ENCODE measurements at places on chromosomes 16 and 17. TPM values are rescaled to one million over a fixed set of nuclear protein-coding genes. Genes with fewer than 3 reads are reported as not detected.

The C17orf50 gene
- total RNA-seq, result 0.40 TPM

The SLC22A31 gene
- 227 TPM for total RNA-seq

The CHAD gene
- not detected for total RNA-seq

The CA5A gene
- total RNA-seq, result 0.03 TPM

The NOTUM gene
- 7.6 TPM for total RNA-seq

The C16orf95 gene
- total RNA-seq, result 4.3 TPM

The MFAP4 gene
- 108 TPM for total RNA-seq

The ADGRG3 gene
- 3.9 TPM for total RNA-seq

The TMEM235 gene
- 0.97 TPM for total RNA-seq

The RAMP2 gene
- 66.6 TPM for total RNA-seq

The TBX4 gene
- total RNA-seq, result 28.7 TPM

The SLC39A11 gene
- total RNA-seq, result 49.3 TPM

The FCSK gene
- total RNA-seq, result 13.7 TPM

The NPIPA8 gene
- total RNA-seq, result 1.1 TPM

The THRA gene
- total RNA-seq, result 41.3 TPM

The WFDC1 gene
- 14.8 TPM for total RNA-seq

- DNase-seq, result no peak
Observed at GRCh38 chr17:33981711-33982601, 273.1 kb upstream of the CCL2 start.

- no peak for DNase-seq
Observed at GRCh38 chr17:31211352-31212012, 85.6 kb downstream of the OMG start.

DNA sequence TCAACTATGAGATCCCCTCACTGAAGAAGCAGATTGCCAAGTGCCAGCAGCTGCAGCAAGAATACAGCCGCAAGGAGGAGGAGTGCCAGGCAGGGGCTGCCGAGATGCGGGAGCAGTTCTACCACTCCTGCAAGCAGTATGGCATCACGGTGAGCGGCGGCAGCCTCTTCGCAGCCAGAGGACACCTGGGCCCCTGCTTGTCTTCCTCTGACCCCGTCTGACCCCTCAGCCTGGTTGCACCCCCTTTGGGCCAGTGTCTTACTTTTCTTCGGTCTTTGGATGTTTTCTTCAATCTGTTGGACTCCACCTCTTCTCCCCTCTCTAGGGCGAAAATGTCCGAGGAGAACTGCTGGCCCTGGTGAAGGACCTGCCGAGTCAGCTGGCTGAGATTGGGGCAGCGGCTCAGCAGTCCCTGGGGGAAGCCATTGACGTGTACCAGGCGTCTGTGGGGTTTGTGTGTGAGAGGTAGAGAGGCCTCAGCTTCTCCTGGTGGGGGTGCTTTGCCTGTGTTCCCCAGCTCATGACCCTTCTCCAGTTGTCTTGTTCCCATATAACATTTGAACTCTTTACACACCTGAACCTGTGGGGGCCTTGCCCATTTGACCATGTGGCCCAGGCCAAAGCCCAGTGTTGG, 4.4 kb downstream of the CDK5RAP3 start:
- no peak for DNase-seq

DNA sequence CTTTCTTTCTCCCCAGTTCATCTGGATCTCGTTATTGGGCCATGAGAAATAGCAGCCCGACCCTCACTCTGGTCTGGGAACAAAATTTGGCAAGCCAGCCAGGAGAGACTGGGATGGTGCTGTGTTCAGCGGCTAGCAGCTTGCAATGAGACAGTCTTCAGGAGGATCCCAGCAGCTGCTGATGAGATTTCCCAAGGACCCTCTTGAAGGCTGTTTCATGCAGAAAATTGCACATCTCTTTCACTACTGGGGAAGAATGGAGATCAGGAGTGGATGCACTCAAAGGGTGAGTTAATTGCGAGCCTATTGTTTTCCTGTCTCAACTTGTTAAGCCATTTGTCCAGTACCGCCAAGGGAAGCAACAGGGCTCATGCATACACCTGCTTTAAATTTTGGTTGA, 5.5 kb upstream of the COIL start:
- no peak for DNase-seq

DNA sequence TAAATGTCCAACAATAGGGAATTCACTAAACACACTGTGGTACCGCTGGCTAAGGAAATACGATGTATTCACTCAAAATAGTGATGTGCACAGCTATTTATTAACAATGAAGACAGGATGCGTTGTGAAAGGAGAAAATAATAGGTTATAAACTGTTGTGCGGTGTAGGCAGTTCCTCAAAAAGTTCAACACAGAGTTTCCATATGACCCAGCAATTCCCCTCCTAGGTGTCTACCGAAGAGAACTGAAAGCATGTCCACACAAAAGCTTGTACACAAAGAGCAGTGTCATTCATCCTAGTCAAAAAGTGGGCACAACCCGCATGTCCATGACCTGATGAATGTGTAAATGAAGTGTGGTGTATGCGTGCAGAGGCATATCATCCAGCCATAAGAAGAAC, 1.2 kb upstream of the CES1 start:
- DNase-seq, result no peak

- DNase-seq, result no peak
Observed at GRCh38 chr16:78246559-78246958, 147.1 kb downstream of the WWOX start.

- DNase-seq, result no peak
Observed at GRCh38 chr17:1710807-1711553, 803 bp upstream of the TLCD2 start.

DNA sequence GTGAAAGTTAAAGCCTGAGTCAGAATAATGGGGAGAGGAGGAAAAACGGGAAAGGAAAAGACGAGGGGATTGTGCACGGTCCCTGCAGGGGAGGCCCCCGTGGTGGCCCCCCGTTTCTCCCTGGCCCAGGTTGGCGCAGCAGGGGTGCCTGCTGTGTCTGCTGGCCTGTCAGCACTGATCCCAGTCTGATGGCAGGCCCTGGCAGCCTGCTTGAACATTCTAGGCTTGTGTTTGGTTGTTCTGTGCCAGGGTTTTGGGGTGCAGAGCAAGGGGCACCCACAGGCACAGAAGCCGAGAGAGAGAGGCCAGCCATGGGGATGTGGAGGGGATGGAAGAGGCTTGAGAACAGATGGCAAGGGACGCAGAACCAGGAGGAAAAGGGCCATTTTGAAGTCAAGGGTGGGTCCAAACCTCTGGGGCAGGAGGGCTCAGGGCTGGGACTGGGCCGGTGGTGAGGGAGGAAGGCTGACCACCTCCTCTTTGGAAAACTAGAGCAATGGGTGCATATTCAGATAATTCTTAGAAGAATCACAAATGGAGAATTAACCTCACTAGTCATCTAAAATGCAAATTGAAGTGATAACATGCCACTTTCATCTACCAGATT, 35.9 kb downstream of the TBX4 start:
- no peak for DNase-seq

GRCh38 chr16:82157836-82158235, 12.2 kb downstream of the MPHOSPH6 start:
- DNase-seq, result no peak

DNA sequence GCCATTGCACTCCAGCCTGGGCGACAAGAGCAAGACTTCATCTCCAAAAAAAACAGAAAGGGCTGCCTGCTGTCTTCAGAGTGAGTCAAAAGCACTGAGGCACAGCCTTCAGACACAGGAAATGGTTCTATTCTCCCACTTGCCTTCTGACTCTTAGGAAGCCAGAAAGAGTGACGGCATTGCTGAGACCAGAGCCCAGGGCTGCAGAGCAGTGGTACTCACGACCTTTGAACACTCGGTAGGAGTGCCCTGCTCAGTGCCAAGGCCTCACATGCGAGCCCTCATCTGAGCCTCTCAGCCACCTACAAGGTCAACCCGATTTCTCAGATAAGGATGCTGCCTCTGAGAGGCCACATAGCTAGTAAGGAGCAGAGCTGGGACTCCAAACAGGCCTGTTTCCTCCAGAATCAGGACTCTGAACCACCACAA, 3.5 kb upstream of the ITGAE start:
- DNase-seq, result no peak

- no peak for DNase-seq
Observed at GRCh38 chr17:80779336-80779735, 212.3 kb upstream of the CHMP6 start.

- DNase-seq, result no peak
Observed at GRCh38 chr17:58504826-58505351, 9.5 kb downstream of the MTMR4 start.

DNA sequence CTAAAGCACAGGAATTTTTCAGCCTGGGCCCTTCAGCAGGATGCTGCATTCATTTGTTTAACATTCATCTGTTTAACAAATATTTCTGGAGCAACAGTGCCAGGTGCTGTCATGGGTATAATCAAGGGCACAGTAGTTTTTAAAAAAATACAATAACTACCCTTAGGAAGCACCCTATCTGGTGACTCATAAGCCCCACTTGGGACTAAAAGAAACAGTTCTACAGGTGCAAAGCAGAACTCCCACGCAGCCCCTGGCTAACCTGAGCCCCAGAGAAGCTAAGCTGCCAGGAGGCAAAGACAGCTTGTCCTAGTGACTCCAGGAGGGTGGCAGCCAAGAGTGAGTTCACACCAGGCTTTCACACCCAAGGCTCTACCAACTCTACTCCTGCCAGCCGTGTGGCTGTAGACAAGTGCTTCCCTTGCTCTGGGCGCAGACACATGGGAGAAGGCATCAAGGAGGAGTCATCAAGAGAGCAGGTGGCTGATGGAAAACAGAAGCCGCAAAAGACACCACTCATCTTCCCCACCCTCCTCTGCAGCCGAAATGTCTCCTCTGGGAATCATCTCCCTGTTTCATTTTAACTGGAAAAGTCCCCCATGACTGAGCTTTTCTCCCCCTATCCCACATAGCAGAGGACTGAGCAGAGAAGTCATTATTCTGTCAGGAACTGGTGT, 14.4 kb downstream of the CUEDC1 start:
- no peak for DNase-seq

- no peak for DNase-seq
Observed at GRCh38 chr16:68126395-68126794, 41.2 kb downstream of the NFATC3 start.

DNA sequence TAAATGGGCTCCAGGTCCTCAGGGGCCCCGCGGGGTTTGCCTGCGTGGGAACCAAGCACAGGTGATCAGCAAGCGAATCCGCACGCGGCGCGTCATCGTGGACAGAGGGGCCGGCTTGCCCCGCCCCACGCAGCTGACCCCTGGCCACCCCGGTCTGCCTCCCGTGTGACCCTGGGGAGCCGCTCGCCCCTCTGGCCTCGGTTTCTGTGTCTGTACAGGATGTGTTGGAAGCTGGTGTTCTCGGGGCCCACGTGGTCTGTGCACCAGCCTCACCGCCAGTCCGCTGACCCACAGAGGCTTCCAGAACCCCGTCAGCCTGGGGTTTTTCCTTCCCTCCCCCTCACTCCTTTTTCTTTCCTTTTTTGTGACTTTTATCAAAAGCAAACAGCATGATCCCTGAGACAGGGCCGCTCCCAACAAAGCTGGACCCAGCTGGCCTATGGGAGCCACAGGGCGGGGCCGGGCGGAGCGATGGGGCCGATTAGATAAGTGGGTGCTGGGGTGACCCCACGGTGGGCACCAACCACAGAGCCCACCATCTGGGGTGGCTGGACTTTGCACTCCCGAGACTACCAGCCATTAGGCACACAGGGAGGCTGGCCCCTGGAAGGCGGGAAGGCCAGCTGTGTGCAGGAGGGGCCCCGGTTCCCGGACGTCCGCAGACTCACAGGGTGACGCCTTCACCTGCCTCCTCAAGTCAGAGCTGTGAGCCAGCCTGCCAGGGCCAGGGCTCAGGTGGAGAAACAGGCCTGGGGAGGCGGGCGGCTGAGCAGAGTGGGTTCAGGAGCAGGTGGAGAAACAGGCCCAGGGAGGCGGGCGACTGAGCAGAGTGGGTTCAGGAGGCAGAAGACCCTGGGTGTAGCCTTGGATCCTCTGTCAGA, 56.0 kb downstream of the ZFPM1 start:
- no peak for DNase-seq

DNA sequence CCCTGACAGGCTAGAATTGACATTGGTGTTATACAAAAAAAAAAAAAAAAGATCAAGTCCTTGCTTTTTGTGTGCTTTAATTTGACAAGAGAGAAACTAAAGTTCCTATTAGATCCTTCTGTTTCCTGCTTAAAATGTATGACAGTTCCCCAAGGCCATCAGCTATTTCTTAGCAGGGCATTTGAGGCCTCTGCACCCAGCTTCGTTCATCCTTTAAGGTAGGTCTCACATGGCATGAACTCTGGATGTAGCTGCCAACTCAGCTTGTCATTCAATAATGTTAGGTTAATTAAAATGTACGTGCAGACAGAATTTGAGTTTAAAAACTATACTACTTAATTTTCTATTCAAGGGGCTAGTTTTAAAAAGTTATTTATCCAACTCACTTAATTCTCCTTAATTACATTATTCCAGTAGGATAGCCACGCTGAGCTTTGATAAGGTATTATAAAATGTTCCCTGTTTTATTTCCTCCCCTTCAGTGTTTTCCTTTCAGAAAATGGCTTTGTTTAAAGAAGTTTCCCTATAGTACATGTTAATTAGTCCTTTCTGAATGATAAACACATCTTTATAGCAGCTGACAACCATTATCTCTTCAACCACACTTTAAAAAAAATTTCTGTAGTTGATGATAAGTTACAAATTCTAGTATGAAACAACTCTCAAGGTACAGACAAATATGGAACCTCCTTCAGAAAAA, 1.2 kb upstream of the RFFL start:
- no peak for DNase-seq

DNA sequence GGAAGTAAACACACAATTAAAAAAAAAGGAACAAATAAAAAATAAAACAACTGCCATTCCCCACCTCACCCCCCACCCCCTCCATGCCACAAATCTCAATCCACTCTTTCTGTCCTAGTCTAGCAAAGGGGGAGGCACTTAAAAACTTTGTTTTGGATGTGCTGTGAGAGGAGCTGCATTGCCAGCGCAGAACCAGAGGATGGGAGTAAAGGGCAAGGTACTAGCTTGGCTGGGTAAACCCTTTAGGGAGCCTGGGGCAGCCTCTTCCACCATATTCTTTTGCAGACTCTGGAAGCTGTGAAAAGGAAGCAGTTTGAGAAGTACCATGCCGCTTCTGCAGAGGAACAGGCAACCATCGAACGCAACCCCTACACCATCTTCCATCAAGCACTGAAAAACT, 1.4 kb downstream of the MRPS7 start:
- DNase-seq, result no peak

GRCh38 chr16:89805136-89805905, 11.1 kb downstream of the FANCA start:
- no peak for DNase-seq

DNA sequence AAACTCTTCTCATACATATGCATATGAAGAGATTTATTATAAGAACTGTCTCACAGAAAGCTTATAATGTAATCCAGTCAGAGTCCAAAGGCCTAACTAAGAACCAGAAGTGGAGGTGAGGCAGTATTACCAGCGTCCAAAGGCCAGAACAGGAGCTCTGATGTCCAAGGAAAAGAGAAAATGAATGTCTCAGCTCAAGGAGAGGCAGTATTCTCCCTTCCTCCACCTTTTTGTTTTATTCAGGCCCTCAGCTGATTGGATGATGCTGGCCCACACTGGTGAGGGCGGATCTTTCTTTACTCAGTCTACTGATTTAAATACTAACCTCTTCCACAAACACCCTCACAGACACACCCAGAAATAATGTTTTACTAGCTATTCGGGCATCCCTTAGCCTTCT, 43.4 kb downstream of the FBXL20 start:
- no peak for DNase-seq

- no peak for DNase-seq
Observed at GRCh38 chr16:11715246-11715947, 27.3 kb downstream of the TXNDC11 start.
